ENCODE measurements at places on chromosomes 12 and 14.

DNA sequence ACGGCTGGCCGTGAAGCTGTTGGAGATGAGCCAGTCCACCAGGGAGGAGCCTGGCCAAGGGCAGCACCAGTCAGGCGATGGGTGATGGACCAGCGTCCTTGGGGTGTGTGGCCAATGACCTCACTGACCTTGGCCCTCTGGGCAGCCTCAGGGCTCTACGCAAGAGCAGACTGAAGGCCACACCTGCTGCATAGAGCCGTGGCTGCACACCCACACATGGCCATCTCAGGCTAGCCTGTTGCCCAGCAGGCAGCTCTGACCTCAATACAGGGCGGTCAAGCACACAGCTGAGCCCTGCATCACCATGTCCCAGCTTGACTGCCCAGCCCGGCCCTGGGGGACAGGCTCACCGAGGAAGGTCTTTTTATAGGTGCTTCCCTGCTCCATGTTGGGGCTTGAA, 19.2 kb downstream of the PLEK2 start:
- DNase-seq = no peak

DNA sequence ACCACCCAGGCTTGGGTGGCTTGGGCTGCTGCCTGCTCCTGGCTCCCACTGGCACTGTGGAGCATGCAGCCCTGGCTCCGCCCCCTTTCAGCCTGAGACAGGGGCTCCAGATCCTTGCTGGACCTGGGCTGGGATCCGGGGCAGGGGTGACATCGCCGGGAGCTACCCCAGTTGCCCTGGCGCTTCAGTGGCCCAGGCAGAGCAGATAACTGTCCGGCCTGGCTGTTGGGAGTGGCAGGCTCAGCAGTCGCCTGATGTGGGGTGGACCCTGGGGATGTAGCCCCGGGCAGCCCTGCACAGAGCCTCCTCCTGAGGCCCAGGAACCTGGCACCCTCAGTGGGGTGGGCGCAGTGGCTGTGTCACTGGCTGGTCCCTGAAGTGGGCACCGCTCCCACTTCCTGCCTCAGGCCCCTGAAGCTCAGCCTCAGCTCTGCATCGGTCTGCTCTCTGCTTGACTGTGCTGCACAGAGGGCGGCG, 57.9 kb downstream of the FUT8 start:
- no peak for DNase-seq

DNA sequence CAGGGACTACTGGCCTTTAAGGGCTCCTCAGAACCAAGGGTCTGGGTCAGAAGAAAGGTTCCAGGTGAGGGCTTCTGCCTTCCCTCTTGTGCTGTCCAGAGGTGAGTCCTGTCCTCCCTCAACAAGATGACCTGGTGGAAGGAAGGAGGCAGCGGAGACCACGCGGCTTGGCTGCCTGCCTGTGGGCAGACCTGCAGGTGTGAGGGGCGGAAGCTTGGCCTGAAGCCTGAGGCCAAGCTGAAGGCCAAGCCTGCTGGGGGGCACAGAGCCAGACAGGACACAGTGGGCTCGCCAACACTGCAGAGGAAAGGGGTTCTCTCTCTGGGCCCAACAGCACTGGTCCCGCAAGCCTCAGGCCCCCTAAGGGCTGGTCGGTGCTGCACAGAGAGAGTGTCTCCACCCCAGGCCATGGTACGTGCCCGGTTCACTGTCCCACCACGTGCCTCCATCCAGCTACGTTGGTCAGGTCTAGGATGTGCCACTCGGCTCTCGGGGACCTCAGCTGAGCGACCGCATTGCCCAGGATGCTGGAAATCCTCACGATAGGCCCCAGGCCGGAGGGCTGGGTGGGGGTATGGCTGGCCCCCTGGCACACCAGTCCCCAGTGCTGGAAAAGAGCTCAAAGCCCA, 170.0 kb upstream of the PRMT8 start:
- no peak for DNase-seq

DNA sequence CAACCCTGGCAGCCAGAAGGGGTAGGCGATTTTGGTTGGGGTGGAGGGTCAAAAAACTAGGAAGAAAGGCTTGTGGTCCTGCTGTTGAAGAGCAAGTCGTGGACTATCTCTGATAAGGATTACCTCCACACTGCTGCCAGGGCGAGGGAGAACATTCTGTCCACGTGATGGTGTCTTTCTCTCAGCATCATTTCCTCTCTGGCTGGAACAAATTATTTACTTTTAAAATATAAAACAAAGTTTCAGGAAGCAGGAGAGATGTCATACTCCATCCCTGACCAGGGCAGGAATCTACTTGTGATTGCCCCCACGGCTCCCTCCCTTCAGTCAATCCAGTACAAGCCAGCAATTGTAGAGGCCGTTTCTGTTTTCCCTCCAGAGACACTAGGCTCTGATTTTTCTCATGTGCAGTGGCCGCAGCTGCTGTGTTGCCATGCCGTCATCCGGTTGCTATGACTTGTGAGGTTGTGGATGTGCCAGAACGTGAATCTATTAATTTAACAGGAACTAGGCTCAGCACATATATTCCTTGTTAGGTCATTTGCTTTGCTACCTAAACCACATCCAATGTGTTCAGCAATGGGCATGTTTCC, 61.5 kb upstream of the PTGR2 start:
- no peak for DNase-seq

- DNase-seq = no peak
These were observed 11.9 kb upstream of the TNFAIP2 start for GRCh38 chr14:103111232-103111868.

Measured in activated naive CD8-positive, alpha-beta T cell treated with anti-CD3 and anti-CD28 coated beads, Interleukin-2, amount 50 U/mL, for 24 hours (primary cell).